ENCODE measurements at places on chromosomes 12 and 14.

DNA sequence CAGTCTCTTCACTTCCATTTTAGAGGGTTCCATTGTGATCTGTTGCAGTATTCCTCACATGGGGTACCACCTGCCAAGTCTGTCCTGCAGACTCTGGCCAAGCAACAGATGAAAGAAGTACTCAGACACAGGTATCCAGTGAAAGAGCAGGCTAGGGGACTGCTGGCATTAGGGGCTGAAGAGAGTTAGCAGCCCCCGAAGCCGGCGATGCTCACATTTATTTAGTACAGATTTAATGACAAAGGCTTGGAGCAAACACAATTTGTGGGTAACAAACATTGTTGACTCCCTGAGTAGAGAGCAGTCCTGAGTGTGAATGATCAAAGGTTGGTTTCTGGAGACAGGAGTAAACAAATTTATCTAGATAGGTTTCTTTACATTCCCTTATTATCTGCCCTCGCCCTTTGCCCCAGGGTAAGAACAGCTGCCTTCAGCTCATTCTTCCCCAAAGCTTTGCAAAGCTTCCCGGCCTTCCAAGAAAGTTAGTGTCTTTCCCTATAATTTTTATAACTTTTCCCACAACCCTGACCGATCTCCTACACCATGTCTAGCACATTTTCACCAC lies 144.8 kb downstream of the TMEM117 start:
- DNase-seq, result no peak

DNA sequence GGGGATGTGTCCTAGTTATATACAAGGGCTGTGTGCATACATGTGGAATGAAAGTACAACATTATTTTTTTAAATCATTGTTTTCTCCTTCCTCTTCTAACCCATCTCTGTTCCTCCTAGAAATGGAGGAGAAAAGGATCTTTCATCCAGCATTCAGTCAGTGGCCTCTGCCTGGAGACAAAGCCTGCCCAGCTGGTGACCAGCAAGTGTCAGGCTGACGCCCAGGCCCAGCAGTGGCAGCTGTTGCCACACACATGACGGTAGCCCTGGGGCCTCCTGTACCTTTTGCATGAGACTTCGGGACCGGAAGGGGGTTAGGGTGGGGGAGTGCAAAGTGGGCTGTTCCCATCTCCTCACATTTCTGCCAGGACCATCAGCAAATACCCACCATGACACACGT lies 46.2 kb downstream of the ERH start:
- DNase-seq, result no peak

DNA sequence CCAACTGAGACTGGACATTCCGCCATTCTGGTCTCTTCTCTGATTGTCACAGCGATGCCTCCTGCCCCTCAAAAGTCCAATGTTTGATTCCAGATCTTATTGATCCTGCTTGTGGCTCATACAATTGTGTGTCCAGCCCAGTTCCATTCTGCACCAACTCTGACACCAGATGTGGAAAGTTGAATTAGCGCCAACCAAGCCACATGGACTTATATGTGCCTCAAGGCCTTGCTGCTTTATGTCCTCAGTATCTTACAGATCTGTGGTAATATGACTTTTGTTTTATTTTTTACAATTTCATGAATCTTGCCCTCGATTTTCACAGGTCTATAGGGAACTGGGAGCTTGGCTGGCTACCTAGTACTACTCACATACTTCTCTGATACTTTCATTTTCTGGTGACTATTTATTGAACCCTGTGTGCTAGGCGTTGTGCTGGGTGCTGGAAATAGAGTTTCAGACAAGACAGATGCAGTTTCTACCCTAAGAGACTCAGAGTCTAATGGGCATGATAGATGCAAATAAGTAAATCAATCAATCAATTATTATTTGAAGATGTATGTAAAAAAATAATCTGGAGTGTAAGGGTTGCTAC lies 472.0 kb downstream of the TMTC2 start:
- no peak for DNase-seq

DNA sequence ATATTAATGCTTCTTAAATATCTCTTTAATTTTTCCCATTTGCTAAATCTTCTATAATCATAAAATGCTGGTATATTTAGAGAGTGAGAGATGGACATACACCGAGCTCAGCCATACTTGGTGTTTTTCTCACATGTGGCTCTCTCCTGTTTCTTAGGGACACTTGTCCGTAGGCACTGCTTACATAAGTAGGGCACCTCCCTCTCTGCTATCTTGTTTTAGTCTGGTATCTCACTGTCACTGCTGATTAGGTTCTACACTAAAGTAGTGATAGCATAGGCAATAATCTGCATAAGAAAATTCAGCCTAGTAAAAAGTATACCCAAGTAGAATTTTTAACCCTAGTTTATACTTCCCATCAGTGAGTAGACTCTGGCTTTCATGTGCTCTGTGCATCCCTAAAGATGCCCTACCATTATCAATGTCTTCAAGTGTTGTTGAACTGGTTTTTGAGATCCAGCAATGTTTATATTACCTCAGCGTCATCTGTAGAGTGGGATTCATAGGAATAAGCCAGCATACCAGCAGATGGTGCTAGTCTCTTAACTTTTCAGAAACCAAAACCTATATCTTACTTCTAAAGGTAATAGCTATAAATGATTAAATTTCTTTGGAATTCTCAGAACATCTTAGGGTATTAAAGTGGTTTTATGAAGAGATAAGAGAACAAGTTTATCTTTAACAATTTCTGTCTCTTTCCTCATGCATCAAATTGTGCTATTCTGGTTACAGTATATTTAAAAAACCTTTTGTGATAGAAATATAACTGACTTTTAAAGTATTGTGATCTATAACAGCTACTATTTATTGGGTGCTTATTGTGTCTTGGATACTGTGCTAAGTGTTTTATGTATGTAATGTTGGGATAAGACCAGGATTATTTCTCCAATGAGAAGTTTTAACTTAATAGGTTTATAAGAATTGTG lies 32.9 kb downstream of the ARID2 start:
- DNase-seq, result no peak

DNA sequence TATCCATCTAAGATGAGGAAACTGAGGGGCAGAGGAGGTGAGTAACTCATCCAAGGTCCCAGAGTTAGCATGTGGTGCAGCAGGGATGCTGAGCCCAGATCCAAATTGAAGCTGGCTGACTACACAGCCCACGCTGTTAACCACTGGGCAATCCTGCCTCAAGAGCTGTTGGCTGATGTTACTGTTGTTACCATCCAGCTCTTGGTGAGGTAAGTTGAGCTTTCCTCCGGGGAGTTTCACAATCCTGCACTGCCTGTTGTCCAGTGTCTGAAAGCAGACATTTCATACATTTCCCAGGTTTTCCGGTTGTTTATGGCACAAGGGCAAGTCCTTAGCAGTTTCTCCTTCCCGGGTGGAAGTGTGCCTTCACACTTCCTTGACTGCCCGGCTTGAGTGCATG lies 14.5 kb downstream of the CYP46A1 start:
- no peak for DNase-seq

GRCh38 chr14:29925736-29926135 lies 1.9 kb downstream of the PRKD1 start:
- no peak for DNase-seq

DNA sequence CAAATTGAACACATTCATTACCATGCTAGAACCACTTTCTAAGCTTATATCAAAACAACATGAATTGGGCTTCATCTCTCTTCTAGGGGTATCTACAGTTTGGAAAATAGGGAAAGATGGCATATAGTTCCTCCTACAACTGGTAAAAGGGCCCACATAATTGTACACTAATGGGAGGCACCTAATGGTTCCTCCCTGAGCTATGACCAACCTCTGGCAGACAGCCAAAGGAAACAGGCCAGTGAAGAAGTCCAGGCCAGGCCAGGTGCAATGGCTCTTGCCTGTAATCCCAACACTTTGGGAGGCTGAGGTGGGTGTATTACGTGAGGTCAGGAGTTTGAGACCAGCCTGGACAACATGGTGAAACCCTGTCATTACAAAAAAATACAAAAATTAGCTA lies 23.2 kb upstream of the APOF start:
- no peak for DNase-seq

DNA sequence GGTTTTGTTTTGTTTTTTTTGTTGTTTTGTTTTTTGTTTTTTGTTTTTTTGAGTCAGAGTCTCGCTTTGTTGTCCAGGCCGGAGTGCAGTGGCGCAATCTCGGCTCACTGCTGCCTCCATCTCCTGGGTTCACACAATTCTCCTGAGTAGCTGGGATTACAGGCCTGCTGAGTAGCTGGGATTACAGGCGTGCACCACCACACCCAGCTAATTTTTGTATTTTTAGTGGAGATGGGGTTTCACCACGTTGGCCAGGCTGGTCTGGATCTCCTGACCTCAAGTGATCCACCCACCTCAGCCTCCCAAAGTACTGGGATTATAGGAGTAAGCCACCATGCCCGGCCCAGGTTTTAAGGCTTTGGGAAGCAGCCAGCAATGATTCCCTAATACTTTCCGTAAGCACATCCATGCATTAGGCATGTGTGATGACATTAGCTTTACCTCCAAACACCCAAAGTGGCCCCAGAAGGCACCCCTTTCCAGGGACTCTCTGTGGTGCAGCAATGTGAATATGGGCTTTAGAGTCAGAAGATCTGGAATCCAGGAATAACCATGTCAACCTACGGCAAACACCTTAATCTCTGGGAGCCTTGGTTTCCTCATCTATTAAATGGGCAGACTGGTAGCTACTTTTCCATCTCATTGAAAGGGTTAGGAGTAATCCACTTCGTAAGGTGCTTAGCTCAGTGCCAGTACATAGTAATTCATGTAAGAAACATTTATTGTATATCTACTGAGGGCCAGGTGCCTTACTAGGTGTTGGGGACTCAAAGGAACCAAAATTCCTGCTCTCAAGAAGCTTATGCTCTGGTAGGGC lies 152.9 kb downstream of the ZFP36L1 start:
- no peak for DNase-seq

- no peak for DNase-seq
These were observed 29.5 kb downstream of the TSPAN8 start for GRCh38 chr12:71128191-71128788.
